ENCODE measurements at places on chromosomes 3 and 15.

GRCh38 chr3:149936812-149937230 lies 33.9 kb downstream of the PFN2 start:
- DNase-seq = no peak

- DNase-seq = no peak
Observed at GRCh38 chr3:185325946-185326791, 36.8 kb upstream of the MAP3K13 start.

DNA sequence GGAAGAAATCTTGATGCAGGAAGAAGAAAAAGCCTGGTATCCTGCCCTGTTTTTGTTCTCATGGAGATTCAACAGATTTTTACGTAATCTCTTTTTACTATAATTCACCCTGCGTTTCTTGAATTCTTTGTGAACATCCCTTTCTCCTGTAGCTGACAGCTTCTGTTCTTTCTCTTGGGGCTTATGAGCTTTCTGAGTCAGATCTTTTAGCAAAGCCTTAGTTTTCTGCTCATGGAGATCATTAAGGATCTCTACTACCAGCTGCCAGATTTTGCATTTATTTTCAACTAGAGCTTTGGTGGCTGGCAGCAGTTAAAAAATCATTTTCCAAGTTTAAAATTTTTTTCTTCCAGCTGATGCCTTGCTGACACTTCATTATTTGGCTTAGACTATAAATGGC lies 51.6 kb downstream of the MOBP start:
- no peak for DNase-seq

DNA sequence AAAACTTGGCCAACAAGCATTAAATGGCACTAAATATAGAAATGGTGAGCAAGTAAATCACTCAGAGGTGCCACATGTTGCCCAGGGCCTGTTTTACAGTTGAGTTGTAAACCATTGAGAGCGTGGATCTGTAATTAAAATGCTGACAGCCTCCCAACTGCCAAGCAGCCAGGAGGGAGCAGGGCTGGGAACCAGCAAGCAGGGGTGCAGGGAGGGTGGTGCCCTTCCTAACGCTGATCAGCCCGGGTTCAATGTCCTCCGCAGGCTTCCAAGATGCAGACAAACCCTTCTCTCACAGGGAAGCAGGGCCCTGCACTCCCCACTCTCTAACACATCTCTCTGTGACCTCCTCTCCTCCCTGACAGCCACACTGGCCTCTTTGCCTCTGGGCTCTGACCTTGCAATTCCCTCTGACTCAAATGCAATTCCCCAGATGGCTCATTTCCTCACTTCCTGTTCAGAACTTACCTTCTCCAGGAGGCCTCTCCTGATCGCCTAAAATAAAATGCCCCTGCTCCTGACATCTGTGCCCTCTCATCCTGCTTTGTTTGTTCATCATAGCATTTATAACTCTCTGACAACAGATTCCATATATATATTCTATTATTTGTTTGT lies 40.0 kb downstream of the WNT7A start:
- DNase-seq = no peak

Measured in fibroblast of skin of left biceps (primary cell).